Activated CD8-positive, alpha-beta memory T cell treated with anti-CD3 and anti-CD28 coated beads, Interleukin-2, amount 50 U/mL, for 4 hours (primary cell): ENCODE measurements at places on chromosomes 2 and 18.
A peak's percentile ranks its signal among the peaks of the same experiment; 100 is the strongest.

DNA sequence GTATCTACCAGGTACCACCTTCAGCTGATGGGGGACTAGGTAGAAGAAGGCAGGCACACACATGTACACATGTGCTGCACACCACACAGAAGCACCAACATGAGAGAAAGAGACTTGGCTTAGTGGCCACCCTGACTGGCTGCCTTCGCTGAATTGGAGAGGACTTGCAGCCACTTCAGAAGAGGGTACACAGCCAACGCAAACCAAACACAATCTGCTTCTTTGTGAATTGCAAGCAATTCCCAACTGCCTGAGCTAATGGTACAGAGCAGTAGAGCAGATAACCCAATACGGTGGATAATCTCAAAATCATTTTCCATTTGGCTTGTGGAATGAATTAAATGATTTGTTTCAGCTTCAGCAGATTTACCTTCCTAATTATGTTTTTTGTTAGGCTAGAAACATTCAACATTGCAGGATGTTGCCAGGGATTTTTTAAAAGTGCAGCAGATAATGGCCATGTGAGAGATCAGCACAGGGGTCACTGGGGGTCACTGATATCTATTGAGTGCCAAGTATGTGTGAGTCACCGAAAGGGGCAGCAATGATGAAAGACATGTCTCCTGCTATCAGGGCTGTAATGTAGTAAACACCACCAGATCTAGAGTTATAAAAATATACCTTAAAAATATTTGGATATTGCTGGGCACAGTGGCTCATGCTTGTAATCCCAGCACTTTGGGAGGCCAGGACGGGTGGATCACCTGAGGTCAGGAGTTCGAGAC, 652.6 kb downstream of the BCL11A start:
- no peak for DNase-seq

GRCh38 chr2:211204456-211204855, 648.1 kb downstream of the CPS1 start:
- no peak for DNase-seq

- DNase-seq = peak; percentile 36
Measured at GRCh38 chr2:64143169-64144056, 807 bp downstream of the PELI1 start.

DNA sequence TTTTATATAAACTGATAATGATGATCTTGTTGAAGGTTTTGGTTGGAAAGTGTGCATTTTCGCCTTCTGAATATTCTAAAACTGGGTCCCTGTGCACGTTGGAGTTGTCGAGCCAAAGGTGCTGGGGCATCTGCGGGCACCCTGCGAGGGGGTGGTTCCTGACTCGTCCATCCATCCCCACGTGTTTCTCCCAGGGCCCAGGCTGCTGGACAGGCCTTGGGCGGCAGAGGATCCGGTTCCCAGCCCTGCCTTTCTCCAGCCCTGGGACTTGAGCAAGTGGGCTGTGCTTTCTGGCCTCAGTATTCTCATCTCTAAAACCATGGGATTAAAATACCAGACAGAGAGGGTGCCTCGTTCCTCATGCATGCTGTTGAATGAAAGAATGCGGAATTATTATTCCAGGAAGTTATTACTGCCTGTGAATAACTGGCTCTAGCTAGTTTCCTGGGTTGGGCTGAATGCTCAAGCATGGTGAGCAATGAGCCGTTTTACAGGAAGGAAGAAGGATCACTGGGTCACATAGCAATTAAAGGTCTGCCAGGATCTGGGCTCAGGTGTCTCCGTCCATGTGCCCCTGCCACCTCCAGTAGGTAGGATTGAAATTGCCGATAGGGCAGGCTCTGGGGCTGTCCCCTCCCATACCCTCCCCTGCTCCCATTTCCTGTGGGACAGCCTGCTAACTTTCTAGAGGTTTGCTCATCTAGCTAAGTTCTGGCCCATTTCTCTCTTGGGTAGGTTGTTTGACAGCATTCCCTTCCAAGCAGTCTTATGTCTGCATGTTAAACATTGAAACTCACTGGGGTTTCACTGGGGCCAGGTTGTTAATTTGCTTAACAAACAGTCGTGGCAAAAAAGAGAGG, 77.2 kb upstream of the HS6ST1 start:
- no peak for DNase-seq

- no peak for DNase-seq
Measured at GRCh38 chr2:20480913-20481312, 34.0 kb downstream of the RHOB start.

GRCh38 chr2:135245071-135245470, 193.0 kb downstream of the RAB3GAP1 start:
- DNase-seq = no peak

- no peak for DNase-seq
Measured at GRCh38 chr2:204585930-204586329, 40.7 kb downstream of the PARD3B start.

DNA sequence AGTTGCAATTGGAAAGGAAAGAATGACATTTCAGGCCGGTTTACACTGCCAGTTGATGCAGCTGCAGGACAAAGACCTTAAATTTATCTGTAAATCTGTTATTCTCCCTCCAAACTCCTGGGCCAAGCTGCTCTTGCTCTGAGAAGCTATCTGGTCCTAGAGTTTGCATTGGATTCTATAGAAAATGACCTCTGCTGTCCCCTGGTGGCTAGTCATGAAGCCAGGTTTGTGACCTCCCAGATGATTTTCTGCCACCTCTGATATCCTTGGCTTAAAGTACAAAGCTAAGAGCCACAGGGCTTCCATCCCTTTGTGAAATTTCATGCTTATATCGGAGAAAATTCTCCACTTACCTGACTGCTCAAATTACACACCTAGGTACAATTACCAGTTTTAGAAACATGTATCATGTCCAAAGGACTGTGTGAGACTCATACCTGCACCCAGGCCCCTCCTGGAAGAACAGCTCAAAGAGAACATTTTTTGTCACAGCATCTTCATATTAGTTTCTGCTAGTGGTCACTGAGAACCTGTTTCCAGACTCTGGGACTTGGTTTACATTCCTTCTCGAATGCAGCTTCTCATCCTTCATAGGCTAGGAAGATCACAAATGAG, 28.9 kb upstream of the IER3IP1 start:
- DNase-seq = peak; percentile 36

DNA sequence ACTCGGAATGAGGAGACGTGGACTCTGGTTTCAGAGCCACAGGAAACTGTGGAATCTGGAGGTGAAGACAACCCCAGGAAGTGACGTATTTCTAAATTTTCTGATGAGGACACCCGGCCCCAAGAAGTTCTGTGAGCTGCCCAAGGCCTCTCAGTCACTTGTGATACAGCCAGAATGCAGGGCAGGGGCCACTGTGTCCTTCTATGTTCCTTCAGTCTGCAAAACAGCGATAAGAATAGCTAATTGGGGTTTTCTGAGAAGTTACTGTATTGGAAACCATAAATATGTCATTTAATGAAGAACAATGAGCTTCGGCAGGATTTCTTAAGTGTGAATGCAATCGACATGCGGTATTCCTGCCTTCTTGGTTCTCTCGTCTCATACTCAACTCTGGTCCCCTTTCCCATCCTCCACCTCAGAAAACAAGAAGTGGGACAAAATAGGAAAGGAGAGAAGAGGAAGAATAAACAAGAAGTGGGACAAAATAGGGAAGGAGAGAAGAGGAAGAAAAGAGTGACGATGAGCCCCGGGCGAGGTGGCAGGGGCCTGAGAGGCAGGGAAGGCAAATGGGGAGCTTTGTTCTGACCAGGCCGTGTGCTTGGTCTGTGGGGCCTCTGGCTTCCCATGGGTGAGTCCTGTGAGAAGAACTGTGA, 282.0 kb upstream of the REV1 start:
- DNase-seq = no peak

DNA sequence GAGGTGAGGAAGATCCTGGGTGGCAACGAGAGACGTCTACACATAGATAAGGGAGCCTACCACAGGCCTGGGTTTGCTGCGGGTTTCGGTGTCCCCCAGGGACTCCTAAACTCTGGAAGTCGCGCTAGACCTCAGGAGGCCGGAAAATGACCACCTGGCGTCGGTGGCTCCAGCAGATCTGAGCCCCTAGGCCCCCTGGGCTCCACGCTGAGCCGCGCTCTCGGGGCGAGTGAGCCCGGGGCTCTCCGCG, 987 bp upstream of the DLX1 start:
- no peak for DNase-seq

- DNase-seq = no peak
Measured at GRCh38 chr2:8457092-8457481, 224.8 kb upstream of the ID2 start.

GRCh38 chr18:8480506-8481328, 128.5 kb upstream of the RAB12 start:
- no peak for DNase-seq

DNA sequence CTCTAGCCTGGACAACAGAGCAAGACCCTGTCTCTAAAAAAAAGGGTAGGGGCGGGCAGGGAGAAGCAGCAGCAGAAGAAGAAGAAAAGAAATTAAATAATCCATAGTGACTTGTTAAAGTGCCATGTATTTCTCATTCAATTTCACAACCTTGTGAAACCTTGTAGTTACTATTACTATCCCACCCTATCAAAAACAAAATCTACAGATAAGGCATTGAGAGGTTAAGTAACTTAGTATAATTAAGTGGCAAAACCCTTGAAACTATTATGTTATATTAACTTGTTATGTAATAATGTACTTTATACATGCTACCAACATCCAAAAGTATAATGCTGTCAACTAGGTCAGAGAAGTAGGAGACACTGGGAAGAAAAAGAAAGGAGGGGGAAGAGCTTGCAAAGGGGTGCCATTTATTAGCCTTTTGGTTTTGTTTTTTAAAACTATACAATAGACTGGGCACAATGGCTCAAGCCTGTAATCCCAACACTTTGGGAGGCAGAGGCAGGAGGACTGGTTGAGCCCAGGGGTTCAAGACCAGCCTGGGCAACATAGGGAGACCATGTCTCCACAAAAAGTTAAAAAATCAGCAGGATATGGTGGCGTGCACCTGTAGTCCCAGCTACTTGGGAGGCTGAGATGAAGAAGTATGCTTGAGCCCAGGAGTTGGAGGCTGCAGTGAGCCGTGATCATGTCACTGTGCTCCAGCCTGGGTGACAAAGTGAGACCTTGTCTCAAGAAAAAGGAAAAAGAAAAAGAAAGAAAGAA, 11.3 kb downstream of the TLK1 start:
- no peak for DNase-seq

- peak; percentile 60 for DNase-seq
Measured at GRCh38 chr18:13464432-13465123, 246.0 kb downstream of the LDLRAD4 start.

DNA sequence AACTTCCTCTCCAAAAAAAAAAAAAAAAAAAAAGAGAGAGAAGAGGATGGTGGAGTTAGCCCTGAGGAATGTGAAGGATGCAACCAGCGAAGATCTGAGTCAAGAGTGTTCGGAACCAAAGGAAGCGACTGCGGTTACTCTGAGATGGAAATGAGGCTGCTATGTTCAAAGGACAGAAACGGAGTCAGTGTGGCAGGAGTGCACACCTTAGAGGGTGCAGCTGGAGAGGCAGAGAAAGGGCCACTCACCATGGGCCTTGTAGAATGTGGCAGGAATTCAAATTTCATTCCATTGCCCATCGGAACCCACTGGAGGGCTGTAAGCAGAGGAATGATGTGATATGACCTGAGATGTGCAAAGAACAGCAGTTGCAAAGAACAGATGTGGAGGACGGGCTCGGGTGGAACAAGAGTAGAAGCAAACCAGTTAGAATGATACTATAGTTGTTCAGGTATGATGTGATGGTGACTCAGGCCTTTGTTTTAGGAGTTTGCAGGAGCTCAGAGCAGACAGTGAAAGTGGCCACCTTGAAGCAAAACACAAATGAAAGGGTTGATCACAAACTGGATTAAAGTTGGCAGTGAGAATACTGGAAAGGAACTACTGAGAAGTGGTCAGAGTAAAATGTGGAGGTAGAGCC, 22.6 kb downstream of the ITGA6 start:
- DNase-seq = no peak

DNA sequence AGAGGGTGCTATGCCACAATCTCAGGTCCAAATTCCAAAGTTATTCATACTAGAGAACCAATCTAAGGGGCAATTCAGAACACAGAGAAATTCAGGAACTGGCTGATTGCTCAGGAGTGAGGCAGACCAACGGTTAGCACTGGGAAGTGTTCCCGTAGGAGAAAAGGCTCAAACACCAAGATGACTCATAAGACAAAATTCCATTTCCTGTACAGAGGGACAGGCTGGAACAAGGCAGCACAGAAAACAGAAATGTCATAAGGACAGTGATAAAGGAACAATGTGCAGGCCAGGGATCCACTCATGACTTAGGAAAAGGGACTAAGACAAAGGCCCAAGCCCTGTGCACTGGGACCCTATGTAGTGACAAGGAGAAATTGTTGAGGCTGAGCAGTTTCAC, 54.2 kb downstream of the PDE1A start:
- no peak for DNase-seq

DNA sequence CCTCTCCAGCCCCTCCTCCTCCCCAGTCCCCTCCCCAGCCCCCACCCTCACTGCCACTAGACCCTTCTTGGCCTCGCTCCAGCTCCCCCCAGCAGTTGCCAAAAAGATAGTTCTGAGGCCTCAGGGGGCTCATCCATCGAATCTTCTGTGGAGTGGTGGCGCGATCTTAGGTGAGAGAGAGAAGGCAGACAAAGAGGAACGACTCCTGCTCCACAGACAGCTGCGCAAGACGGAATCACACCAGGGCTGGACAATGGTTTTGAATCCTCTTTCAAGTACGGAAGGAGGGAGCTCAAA, 68.1 kb downstream of the LAMA3 start:
- no peak for DNase-seq

GRCh38 chr2:126449677-126450076, 206.3 kb upstream of the GYPC start:
- DNase-seq = no peak

DNA sequence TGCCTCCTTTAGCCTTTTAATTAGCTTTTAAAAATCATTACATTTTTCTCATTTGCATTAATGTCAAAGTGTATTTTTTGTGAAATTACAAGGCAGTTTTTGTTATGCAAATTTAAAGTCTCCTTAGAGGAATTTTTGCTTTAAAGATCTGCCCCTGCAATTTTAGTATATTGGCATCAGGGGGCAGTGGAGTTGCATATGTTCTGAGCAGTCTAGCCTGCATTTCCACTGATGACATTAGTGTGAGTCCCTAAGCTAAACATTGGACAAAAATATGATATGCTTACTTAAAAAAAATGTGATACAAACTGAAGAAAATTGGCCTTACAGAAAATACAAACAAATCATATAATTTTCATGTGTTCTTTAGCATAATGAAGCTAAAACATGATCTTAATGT, 426.5 kb downstream of the SLC4A3 start:
- DNase-seq = no peak

GRCh38 chr18:76232779-76233178, 262.3 kb downstream of the ZNF516 start:
- DNase-seq = no peak

DNA sequence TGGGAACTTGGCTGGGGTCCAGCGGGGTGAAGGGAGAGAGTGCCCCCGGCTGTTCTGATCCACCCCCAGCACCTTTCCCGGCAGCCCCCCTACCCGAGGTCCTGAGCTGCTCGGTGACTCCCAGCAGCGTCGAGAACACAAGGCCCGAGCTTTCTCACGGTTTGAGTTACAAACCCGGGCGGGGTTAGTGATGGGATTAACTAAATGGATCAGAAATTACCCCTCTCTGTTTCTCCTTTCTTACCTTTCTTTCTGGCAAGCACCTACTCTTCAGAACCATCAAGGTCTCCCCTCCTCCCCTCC, 139.4 kb upstream of the GPC1 start:
- no peak for DNase-seq

GRCh38 chr2:181738074-181738473, 57.8 kb upstream of the NEUROD1 start:
- no peak for DNase-seq
